ENCODE measurements at places on chromosomes 11 and 22. TPM values are rescaled to one million over a fixed set of nuclear protein-coding genes. Genes with fewer than 3 reads are reported as not detected.

DNA sequence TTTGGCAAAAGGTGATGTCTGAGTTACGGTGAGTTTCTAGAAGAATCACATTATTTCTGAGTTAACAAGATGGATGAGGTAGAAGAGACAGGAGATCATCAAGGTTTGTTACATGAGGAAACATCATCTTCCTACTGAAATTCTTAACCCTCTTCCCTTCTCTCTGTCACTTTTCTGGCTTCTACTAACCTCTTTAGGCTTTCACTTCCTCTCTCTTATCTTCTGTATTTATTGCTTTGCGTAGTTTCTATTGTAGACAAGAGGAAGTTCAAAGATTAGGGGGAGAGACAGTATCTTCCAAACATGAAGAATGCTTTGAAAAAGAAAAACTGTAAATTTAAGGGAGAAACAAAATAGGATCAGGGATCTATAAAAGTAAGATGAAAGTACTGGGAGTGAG lies 75.4 kb downstream of the TRPC6 start:
- no peak for DNase-seq
- H3K27ac ChIP-seq = no peak overlapping the region
- H3K27me3 ChIP-seq = no peaks in the 10 kb centered on the region
- H3K4me3 ChIP-seq = no peak overlapping the region
- no peaks in the 10 kb centered on the region for H3K36me3 ChIP-seq

DNA sequence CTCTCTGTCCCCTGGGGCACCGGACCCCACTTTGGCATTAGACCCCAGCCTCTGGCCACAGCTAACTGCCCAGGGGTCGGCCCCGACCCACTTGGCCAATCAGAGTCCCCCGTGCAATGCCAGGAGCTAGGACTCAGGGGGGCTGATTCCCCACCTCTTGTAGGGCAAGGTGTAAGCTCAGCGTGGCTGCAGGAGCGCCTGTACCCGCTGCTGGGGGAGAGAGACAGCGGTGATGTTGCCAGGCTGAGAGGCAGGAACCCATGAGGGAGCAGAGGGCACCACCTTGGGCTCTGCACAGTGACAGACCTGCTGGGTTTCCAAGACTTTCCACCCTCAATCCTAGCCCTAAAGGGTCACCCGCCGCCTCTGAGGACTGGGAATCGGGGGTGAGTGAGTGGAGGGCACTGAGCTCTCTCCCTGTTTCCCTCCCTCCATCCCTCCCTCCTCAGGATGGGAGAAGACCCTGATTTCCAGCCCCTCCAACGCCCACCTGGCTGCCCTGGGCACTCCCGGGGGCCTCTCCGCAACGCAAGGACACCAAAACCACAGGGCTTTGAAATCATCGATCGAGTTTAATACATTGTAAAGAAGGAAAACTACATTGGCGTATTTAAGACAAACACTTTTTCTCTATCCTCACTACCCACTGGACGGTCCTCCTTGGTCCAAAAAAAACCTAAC lies 128.4 kb downstream of the ARHGAP8 start:
- peaks cover 38% of the 10 kb centered on the region for H3K36me3 ChIP-seq

DNA sequence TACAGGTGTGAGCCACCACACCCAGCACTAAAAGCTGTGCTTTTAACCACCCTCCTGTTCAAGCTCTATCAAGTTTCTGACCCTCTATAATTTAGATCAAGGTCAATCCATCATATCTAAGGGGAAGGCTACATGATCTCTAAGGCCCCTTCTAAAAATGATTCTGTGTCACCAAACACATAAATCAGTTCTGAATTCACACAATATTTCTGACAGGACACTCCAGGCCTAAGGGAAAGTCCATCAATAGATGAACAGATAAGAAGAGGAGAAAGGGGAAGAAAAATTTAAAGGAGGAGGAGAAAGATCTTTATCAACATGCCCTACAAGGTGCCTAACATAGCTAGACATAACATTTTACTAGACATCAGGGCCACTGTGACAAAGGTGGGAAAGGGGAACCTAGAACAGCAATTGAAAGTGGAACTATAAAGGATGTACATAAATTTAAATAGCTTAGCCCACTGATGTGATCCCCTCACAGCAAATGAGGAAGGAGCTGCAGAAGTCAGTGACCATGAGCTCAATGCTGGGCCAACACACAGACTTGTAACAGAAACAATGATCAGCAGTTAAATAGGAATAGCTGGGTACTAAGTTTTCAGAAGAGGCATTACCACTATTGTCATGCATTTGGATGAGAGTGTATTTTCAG lies 4.7 kb downstream of the PRCP start:
- H3K36me3 ChIP-seq = no peaks in the 10 kb centered on the region
- no peaks in the 10 kb centered on the region for H3K27me3 ChIP-seq
- no peak overlapping the region for H3K4me3 ChIP-seq
- peaks cover 15% of the 10 kb centered on the region for H3K4me1 ChIP-seq
- no peak overlapping the region for H3K27ac ChIP-seq

DNA sequence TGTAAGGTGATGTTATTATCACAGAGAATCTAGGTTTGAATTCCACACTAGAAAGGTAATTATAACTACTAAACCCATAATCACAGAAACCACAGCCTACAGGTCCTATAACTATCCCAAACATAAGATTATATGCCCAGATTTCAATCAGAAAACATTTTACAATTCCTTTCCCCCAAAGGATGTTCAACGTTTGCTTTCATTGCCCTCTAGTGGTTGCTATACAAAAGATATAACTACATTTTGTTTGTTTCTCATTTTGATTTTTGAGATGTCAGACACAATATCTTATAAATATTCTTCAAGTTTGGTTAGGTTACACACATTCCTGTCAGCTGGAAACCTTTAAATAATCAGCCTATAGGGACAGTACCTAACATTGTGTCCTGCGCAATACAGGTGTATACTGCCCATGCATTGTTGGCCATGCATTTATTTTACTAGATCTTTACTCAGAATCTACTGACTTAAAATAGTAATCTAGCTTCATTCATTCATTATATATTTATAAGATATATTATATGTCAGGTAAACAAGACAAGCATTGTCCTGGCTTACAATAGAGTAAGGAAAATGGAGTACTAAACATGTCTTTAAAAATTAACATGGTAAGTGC lies 530.5 kb upstream of the CCDC90B start:
- no peaks in the 10 kb centered on the region for H3K36me3 ChIP-seq
- peaks cover 8% of the 10 kb centered on the region for H3K27me3 ChIP-seq
- H3K27ac ChIP-seq = no peak overlapping the region

The TSPAN32 gene
- total RNA-seq = not detected

GRCh38 chr11:10387206-10388083 lies 67.6 kb upstream of the AMPD3 start:
- H3K27me3 ChIP-seq = peaks cover 4% of the 10 kb centered on the region
- no peaks in the 10 kb centered on the region for H3K36me3 ChIP-seq
- H3K27ac ChIP-seq = no peak overlapping the region
- no peak overlapping the region for H3K4me3 ChIP-seq
- peaks cover 5% of the 10 kb centered on the region for H3K4me1 ChIP-seq

- H3K27ac ChIP-seq = no peak overlapping the region
- H3K4me1 ChIP-seq = no peaks in the 10 kb centered on the region
- H3K36me3 ChIP-seq = no peaks in the 10 kb centered on the region
- H3K27me3 ChIP-seq = no peaks in the 10 kb centered on the region
Measured at GRCh38 chr11:25396847-25397246, 900.0 kb downstream of the LUZP2 start.

- no peaks in the 10 kb centered on the region for H3K27me3 ChIP-seq
- no peak overlapping the region for H3K27ac ChIP-seq
- DNase-seq = no peak
- no peak overlapping the region for H3K4me3 ChIP-seq
- peaks cover 17% of the 10 kb centered on the region for H3K4me1 ChIP-seq
Measured at GRCh38 chr11:132072044-132072857, 701.8 kb downstream of the NTM start.

- DNase-seq = no peak
- H3K27me3 ChIP-seq = peaks cover 8% of the 10 kb centered on the region
- no peak overlapping the region for H3K4me3 ChIP-seq
- no peaks in the 10 kb centered on the region for H3K36me3 ChIP-seq
Measured at GRCh38 chr11:121437686-121438078, 14.4 kb upstream of the SORL1 start.

The MFRP gene
- not detected for total RNA-seq

DNA sequence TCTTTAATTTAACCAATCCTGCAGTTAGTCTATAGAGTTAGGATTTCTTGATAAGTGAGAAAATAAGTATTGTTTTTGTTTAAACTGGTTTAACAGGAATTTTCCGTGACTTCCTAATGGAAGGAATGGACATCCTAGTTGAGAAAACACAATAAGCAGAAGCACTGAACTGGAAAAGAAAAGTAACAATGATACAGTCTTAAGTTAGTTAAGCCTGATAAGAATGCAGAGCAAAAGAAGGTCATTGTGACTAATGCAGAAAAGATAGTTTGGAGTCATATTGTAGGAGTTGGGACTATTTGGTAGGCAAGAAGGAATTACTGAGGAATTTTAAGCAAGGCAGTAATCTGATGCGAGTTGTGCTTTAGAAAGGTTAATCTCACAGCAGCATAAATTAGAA lies 11.7 kb downstream of the RNF141 start:
- H3K4me1 ChIP-seq = no peaks in the 10 kb centered on the region
- DNase-seq = no peak
- H3K27me3 ChIP-seq = no peaks in the 10 kb centered on the region

DNA sequence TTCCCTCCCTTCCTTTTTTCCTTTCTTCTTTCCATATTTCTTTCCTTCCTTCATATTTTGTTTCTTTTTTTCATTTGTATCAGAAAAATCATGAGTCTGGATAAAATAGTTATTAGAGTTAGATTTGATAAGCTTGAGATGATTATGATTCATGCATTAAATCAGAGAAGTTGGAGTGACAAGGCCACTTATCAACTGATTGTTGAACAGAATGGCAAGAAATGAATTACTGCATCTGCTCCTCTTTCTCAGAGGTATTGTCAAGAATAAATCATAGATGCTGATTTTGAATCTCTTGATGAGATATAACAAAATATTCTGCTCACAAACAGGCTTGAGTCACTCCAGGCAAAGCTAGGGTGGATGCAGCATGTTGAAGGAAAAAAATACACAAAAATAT lies 54.6 kb upstream of the ANO5 start:
- no peak for DNase-seq
- H3K4me3 ChIP-seq = no peak overlapping the region
- no peak overlapping the region for H3K27ac ChIP-seq
- peaks cover 10% of the 10 kb centered on the region for H3K27me3 ChIP-seq
- no peaks in the 10 kb centered on the region for H3K4me1 ChIP-seq
- no peaks in the 10 kb centered on the region for H3K36me3 ChIP-seq

GRCh38 chr22:20748082-20748481 lies 25.8 kb upstream of the SERPIND1 start:
- H3K27ac ChIP-seq = no peak overlapping the region
- no peak for DNase-seq
- peaks cover 7% of the 10 kb centered on the region for H3K4me1 ChIP-seq
- H3K27me3 ChIP-seq = no peaks in the 10 kb centered on the region
- no peaks in the 10 kb centered on the region for H3K36me3 ChIP-seq

GRCh38 chr11:6298605-6299004 lies 21.7 kb downstream of the CAVIN3 start:
- no peak overlapping the region for H3K4me3 ChIP-seq
- no peaks in the 10 kb centered on the region for H3K36me3 ChIP-seq
- H3K27me3 ChIP-seq = no peaks in the 10 kb centered on the region
- DNase-seq = no peak
- H3K27ac ChIP-seq = no peak overlapping the region

DNA sequence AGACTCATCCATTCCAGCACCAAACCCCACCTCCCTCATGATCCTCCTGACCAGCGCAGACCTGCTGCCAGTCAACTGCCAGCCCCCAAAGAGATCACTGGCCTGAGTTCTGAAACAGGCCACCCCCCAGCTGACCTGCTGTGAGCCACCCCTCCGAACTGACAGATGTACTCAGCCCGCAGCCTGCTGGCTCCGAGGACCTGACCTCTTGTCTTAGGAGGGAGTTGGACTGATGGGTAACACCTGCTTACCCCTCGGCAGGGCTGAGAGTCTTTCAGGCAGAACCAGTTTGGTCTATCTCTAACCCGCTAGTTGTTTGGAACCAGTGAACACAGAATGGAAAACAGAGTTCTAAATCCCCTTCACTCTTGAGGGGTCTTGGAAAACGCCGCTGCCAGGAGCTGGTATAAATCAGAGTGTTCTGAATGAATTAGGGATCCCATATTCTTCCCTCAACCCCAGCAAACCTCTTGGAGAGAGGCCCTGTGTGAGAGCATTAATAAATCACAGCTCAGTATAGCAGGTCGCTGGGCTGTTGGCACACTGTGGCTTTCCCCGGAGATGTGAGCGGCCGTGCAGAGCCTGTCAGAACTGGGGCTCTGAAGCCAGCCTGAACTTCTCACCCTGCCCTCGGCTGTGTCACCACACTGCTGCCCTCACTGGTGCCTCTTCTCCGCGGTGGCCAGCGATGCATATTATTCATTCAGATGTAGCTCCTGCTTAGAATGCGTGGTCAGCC lies 165.1 kb upstream of the NCAM1 start:
- no peaks in the 10 kb centered on the region for H3K27me3 ChIP-seq
- peak overlapping the region; percentile 94 for H3K27ac ChIP-seq
- peaks cover 48% of the 10 kb centered on the region for H3K4me1 ChIP-seq
- no peak for DNase-seq
- no peaks in the 10 kb centered on the region for H3K36me3 ChIP-seq

DNA sequence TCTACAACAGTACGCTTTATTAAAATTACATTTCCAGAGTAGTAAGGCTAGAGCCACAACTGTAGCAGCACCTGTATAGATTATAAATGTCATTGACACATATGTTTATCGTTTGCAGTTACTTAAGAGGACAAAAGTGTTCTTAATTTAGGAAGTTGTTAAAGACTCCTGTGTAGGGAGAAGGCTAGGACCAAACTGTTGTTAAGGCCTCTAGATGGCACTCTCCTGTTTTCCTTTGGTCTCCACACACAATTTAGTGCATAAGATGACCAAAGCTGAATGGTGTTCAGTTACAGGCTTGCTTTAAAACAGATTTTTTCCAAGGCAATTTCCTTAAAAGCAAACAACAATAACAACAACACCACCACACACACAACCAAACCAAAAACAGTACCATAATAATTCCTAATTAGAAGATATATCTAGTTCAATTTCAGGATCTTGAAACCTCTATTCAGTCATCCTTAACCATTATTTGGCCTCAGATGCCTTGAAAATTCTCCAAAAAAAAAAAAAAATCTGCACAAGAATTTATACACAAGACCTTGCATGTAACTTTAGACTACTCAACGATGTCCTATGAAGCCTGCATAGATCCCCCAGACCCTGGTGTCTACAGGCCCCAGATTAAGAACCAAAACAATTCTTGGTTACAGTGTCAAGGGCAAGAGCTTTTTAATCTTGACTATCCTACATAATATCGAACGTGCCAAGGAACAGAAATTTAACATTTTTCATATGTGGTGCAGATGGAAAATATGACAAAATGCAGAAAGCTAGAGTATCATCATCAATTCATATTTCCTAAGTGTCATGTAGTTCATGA lies 42.6 kb upstream of the APOA1 start:
- peaks cover 3% of the 10 kb centered on the region for H3K36me3 ChIP-seq
- H3K4me3 ChIP-seq = no peak overlapping the region
- peaks cover 6% of the 10 kb centered on the region for H3K4me1 ChIP-seq
- H3K27ac ChIP-seq = no peak overlapping the region
- H3K27me3 ChIP-seq = no peaks in the 10 kb centered on the region

The MUC5AC gene
- total RNA-seq = not detected
